NCI-H524 treated with DMSO at 0.1 percent for 48 hours (cell line): ENCODE measurements at places on chromosomes 16 and 17.
A peak's percentile ranks its signal among the peaks of the same experiment; 100 is the strongest.

DNA sequence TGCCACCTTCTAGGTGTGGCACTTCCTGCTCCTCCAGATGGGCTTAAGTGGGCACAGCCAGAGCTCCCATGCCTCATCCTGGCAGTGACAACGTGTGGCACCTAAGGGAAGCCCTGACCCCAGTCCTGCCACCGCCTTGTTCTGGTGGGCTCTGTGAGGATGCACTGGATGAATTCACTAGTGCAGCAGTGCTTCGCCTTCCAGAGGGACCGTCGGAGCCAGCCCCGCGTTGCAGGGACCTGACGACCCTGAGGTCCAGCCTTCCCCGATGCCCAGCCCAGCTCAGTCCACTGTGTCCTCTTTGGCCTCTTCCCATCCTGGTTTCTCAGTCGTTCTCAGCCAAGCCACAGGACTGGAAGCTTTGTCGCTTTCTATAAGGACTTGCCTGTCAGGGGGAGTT lies 399.8 kb downstream of the SEC14L1 start:
- no peak for DNase-seq

DNA sequence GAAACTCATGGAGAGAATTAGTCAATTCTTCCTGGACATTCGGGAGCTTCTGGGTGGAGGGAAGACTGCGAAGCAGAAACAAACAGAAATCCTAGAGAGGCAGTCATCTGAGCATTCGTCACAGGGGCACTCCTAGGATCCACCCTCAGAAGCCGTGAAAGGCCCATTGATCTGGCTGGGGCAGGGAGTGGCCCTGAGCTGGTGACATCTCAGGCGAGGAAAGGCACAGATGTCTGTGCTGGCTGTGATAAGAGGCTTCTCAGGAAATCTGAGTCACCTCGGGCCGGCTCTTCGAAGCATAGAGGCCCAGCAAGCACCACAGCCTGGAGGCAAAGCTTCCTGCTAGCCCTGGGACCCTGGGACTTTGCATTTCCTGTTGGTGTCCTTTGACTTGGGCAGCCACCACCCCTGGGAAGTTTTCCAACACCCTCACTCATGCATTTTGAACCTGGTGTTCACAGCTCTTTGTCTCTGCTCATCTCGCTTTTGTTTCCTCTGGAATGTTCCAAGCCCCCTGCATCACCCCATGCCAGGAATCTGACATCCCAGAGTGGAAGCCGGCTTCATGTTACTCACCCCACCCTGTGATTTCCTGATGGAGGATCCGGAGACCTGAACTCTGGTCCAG lies 23.3 kb upstream of the CDRT4 start:
- DNase-seq: no peak

- no peak for DNase-seq
Measured at GRCh38 chr16:66263973-66264310, 102.5 kb upstream of the CDH5 start.

DNA sequence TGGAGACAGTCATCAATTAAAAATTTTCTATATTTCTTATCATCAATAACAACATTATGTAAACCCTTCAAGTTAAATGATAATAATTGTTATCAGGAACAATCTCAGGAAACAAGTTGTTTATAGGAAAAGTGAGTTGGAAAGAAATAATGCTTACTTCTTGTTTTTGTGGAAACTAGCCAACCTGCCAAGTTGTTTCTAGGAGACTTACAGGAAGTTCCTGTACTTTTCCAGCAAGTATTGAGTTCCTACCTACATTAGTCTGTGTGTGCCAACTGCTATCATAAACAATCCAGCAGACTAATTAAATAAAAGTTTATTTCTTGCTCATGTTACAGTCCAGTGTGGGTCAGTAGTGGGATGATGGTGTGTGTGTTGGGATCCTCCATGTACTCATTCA lies 1.6 kb upstream of the CCL14 start:
- no peak for DNase-seq

DNA sequence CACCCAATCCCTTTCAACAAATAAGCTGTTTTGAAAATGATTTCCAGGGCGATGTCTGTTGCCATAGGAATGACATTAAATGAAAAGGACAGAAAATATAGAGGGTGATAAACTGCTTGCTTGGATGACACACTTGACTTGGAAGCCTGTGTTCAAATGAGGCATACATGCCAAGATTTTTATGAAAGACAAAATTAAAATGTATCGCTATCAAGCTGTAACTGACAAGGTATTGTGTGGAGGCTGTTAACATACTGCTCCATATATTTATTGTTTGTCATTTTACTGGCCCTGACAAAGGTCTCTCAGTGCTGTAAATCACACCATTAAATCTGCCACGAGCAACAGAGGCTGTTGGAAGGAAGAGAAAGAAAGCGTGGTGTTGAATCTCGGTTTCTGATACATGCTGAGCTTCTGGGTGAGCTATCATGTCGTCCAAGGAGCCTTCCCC lies 456.2 kb upstream of the SALL1 start:
- DNase-seq: no peak

DNA sequence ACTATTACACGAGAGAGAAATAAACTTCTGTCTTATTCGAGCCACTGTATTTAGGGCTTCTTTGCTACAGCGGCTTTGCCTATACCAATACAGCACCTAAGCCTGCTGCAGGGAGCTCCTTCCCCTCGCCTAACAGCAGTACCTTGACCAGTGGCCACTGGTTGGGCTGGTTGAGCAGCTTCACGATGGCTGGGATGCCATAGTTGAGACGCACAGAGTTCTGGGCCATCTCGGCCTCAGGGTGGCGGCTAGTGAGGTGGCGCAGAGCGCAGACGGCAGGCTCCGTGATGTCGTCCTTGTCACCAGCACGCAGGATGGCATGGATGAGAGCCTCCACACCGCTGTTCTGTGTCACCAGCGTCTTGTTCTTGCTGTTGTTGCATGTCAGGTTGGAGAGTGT lies 23.7 kb downstream of the JUP start:
- no peak for DNase-seq

DNA sequence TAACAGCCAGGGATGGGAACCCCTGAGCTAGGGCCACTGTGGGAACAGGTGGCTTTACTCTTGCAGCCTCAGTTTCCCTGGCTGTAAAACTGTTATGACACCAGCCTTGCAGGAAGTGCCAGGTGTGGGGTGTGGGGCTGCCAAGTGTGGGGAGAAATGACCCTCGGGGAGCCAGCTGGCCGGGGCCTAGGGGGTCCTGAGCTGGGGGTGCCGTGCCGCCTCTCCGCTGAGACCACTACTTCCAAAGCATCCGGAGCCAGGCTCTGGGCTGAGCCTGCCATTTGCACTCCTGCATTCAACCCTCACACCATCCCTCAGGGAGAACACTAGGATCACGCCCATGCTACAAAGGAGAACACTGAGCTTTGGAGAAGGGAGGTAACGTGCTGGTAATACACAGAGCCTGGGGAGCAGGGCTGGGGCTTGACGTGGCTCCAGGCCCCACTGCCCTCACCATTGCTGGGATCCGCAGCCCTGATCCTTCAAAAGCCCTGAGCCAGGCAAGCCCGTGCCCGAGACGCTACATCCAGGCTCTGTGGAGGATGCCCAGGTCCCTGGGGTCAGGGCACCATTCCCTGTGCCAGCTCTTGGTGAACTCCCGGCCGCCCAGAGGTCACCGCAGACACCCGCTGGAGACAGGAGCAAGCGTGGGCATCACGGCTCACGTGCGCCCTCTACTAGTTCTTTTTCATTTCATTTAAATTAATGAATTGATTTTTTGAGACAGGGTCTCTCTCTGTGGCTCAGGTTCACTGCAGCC lies 28.8 kb upstream of the GINS2 start:
- DNase-seq: peak; percentile 60

DNA sequence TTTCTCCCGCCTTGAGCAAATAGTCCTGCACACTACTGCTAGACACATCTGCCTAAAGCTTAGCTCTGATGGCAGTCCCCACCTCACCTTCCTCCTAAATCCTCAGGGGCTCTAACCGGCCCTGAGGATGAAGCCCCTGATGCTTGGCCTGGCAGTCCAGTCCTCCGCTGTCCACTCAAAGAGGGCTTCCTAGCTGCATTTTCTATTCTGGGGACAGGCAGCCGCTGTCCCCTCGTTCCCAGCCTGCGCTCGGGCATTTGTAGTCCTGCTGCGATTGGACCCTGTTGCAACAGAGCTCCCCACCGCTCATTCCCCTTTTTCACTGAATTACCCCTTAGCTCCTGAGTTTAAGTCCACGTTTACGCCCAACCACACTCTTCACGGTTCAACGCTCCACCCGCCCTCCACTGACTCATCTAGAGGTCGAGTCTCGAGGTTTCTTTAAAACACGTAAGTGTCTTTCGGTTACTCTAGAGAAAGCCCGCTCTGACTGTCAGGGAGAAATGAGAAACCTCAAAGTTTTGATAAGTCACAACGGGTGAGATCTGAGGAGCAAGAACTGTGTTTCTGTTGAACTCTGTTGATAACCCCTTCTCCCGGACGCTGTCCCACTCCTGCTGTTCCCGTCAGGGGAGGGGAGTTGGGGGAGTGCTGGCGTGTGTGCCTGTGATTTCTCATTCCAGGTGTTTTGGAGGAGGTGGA lies 4.5 kb downstream of the CCR7 start:
- DNase-seq: no peak

DNA sequence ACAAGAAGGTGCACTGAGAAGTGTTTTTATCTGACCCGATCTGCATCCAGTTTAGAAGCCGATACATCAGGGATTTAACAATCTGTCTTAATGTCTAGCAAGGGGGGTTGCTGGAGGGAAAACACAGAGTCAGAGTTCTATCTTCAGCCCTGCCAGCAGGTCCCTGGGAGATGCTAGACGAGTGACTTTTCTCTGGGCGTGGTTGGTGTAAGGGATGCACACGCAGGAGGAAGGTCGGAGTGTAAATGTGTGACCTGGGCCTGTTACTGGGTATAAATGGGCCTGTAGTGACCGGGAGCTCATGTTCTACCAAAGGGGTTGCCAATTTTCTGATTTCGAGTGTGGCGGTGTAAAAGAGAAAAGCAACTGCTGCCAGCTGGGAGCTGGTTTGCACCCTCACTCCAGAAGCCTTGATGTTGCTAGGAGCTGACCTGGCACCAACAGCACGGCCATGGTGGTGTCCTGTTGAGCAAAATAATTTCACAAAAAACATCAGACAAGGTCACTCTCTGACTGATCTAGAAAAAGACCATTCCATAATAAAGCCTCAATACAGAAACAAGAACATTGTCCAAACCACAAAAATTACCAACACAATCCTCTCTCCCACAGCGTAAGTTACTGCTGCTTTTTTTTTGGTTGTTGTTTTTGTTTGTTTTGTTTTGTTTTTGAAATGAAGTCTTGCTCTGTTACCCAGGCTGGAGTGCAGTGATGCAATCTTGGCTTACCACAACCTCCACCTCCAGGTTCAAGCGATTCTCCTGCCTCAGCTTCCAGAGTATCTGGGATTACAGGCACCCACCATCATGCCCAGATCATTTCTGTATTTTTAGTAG lies 1.3 kb upstream of the KCTD13 start:
- DNase-seq: no peak

DNA sequence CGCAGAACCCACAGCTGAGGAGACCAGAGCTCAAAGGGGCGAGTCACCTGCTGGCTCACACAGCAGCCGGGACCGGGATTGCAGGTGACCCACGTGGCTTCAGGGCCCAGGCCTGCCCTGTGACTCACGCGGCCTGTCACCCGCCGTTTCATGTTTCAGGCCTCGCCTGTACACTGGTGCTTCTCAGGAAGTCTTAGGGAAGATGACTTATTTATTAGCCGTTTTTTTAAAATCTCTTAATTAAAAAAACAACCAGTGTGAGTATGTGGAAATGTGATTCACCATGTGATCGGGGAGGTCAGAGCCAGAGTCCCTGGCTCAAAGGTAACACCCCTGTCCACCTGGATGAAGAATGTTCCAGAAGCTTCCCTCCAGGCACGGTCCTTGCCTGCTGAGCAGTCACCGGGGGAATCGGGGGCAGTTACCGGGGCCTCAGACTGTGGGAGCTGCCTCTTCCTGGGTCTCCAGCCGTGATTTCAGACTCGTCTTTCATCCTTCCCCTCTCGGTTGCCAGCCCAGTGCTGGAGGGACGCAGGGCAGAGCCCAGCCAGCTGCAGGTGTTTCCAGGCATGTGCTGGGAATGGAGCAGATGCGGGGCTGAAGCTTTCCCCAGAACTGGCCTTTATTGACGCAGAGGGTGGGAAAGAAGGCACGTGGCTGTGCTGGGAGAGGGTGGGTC lies 49.3 kb downstream of the CMIP start:
- DNase-seq: no peak

DNA sequence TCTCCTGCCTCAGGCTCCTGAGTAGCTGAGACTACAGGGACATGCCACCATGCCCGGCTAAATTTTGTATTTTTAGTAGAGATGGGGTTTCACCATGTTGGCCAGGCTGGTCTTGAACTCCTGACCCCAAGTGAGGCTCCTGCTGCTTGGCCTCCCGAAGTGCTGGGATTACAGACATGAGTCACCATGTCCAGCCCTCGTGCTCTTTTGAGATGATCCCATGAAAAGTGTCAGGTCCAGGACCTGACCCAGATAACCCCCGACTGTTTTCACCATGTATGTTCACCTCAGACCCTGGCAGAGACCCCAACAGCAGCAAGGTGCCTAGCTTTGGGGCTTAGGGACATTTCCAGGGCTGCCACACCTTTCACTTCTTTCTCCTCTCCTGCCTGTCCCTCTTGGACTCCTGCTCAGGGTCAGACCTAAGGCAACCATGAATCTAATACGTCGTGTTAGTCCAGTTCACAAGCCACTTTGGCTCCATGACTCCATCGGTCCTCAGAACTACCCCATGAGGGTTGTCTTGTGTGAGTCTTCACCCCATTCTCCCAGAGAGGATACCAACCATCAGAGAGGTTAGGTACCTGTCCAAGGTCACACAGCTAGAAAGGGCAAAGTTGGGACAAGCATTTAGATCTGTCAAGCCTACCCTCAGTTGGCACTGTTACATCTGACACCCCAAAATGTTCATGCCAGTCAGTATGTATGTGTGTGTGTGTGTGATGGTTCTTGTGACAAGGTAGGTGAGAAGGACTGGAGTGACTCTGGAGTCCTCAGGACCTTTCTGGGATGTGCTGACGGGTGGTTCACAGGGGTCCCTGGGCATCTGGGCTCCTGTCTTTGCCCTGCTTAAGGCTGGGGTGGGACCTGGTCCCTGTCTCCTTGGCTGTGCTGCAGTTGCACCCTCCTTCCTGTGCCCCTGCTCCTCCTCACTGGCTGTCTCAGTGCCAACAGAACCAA lies 23.1 kb upstream of the MAP3K14 start:
- no peak for DNase-seq

DNA sequence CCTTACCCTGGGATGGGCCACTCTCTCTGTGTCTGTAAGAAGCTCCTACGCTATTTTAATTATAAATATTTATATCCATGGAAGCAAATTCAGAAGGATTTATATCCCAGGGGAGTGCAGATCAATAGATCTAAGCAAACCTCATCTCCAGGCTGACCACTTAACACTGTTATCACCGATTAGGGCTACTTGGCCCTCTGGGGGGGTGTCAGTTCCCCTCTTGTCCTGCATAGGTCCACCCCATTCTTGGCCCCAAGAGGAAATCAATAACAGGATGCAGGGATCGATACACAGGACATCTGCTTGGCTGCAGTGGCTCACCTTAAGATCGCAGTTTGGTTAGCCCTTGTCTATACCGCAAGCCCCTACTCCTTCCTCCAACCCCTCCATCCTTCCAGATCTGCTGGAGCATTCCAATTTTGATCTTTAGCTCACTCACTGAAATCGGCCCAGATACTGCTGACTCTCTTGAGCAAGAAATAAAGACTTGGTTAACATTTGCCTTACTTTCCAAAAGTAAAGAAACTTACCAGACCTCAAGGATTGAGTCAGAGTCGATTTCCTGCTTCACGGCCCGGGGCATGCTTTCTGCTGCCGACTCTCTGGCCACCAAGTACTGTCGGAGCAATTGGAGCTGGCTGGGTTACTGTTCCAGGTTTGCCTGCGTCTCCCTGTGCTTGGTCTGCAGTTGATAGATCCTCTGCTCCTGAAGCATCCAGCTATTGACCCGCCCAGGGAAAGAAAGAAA lies 112.3 kb upstream of the PMFBP1 start:
- no peak for DNase-seq

- no peak for DNase-seq
Measured at GRCh38 chr16:89422905-89423630, 67.3 kb downstream of the ANKRD11 start.
